ENCODE measurements at places on chromosomes 12 and 14.
A peak's percentile ranks its signal among the peaks of the same experiment; 100 is the strongest.

GRCh38 chr12:75868501-75868900 is 163.1 kb downstream of the PHLDA1 start:
- no peak for DNase-seq

- no peak for DNase-seq
Measured at GRCh38 chr14:81172353-81172752, 48.4 kb downstream of the GTF2A1 start.

GRCh38 chr12:2403221-2403976 is 350.6 kb downstream of the CACNA1C start:
- no peak for DNase-seq

DNA sequence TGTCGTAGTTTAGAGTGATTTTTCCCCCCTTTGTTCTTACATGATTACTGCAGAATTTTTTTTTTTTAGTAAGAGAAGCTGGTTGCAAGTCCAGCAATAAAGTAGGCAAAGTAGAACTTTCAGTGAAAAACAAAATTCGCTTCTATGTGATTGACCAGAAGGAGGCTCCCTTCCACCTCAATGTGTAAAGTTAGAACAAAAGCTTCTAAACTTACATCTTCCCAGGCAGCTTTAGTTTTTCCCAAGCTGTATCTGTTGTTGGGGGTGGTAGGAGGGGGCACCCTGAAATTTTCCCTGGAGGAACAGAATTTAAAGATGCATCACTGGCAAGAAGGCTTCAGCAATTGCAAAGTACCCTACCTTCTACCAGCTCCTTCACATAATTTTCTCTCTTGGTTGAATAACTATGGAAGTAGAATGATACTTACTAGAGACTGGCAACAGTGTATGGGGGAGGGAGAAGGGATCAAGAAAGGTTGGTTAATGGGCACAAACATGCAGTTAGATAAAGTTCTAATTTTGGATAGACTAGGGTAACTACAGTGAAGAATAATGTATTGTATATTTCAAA is 87.3 kb upstream of the E2F7 start:
- DNase-seq = no peak

- no peak for DNase-seq
Measured at GRCh38 chr12:97567619-97568110, 105.1 kb downstream of the RMST start.

- peak; percentile 22 for DNase-seq
Measured at GRCh38 chr12:22687361-22688076, 62.5 kb downstream of the ETNK1 start.

DNA sequence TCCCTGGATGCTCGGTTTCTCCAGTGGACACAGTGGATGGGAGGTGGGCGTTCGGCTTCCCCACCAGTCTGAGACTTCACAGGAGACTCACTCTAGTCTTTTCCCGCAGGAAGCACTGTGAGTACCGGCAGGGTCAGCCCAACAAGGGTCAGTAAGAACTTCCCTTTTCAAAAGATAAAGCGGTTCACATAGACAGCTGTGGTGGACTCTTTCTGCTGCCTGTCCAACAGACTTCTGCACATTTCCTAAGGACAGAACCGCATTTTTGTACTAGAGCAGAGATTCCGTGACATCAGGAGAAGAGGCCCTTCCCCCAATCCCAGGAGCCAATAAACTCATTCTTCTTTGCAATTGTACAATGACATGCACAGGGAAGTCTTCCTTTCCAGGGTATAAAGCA is 10.4 kb downstream of the LTBR start:
- no peak for DNase-seq

GRCh38 chr14:55892906-55893305 is 225.3 kb upstream of the PELI2 start:
- DNase-seq = no peak

GRCh38 chr12:112239881-112240280 is 114.5 kb downstream of the TRAFD1 start:
- no peak for DNase-seq

DNA sequence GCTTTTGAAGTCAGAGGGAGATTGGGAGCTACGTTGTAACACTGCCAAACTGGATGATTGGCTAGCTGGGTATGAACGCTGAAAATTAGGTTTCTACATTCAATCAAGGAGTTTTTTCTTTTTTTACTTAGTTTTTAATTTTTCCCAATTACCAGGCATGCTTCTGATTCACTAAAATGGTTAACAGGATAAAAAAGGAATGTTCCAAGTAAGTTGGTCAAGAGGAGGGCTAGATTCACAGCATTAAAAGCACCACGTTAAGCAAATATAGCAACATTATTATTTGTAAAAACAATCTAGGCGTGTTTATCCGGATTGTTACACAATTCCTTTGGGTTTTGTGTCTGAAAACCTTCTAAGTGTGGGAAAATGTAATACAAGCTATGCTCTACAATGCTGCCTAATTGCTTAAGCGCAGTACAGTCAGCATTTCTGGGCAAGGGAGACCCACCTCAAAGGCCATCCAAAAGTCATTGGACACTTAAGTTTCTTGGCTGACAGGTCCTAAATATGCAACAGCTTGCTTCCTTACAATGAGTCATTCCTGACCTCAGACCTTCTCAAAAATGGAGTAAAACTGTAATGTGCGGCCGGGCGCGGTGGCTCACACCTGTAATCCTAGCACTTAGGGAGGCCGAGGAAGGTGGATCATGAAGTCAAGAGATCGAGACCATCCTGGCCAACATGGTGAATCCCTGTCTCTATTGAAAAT is 1.2 kb downstream of the RPLP0 start:
- DNase-seq = no peak

- no peak for DNase-seq
Measured at GRCh38 chr12:95227818-95228356, 10.3 kb downstream of the VEZT start.

DNA sequence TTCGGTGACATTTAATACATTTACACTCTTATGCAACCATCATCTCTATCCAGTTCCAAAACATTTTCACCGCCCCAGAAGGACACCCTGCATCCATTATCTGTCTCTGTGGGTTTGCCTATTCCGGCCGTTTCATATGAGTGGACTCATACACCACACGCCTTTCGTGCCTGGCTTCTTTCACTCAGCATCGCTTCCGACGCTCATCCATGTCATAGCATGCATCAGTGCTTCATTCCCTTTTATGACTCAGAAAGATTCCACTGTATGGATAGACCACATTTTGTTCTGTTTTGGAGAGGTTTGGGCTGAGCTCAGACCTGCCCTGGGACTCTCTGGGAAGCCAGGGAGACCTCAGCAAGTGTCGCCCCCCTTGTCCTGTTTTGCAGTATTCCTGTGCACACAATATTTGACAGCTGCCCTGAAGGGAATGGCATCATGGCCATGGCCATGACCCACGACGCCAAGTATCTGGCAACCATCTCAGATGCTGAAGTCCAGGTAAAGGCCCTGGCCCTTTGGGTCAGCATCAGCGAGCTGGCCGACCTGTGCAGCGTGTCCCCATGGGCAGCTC is 23.8 kb downstream of the CFAP251 start:
- no peak for DNase-seq

GRCh38 chr14:76930549-76930948 is 98.0 kb downstream of the IRF2BPL start:
- peak; percentile 49 for DNase-seq

- no peak for DNase-seq
Measured at GRCh38 chr14:64038841-64039542, 186.2 kb downstream of the SYNE2 start.

GRCh38 chr12:5713599-5714081 is 231.4 kb downstream of the ANO2 start:
- no peak for DNase-seq

DNA sequence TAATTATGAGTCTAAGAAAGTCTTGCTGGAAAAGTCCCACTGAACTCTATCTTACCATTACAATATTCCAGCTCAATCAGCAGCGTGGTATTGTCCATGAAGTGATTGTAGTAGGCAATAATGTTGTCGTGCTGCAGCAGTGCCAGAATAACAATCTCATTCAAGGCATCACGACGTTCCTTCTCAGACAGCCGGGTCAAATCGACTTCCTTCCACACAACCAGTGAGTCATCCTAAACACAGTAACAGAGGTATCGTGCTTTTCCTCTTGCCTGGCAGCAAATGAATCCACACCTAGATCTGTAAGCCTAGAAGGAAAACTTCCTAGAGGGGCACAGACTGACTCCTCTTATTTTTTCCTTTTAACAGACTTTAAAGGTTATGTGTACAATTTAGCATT is 2.9 kb downstream of the NEK9 start:
- peak; percentile 51 for DNase-seq
